ENCODE measurements at places on chromosomes 12 and 14.

DNA sequence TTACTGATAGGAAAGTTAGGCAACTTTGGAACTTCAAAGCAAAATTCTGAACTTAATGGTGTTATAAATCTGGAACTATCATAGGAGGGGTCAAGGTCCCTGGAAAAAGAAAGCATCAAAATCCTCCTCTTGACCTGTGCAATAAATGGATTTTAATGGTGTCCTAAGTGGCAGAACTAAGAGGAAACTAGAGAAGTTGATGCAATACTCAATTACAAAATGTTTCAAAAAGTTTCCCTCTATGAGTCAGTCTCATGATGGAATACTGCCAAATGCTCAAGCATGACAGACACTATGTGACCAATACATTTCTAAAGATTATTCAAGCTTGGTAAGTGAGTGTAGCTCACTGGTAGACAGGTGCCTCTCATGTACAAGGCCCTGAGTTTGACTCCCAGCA lies 47.7 kb upstream of the ERGIC2 start:
- no peak for DNase-seq

GRCh38 chr14:60655898-60656685 lies 6.8 kb upstream of the SIX1 start:
- DNase-seq: no peak

- DNase-seq: no peak
These were observed 1138.2 kb downstream of the BCL11B start for GRCh38 chr14:98133806-98134205.

GRCh38 chr14:39812532-39813320 lies 380.5 kb upstream of the FBXO33 start:
- no peak for DNase-seq

DNA sequence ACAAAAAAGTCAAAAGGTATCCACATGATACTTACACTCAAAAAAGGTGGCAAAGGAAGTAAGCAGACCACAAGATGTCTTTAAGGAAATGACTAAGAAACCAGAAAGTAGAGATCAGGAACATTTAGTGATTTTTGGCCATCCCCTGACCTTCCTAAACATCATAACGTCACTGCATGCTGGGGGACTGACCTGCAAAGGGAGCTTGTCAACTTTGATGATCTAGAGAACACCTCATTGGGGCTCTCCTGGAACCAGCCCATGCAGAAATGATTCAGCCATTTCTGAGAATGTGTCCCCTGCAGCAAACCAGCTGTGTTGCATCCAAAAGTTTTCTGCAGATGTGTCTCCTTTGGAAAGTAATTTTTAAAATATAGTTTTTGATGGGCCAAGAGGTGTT lies 152.2 kb upstream of the RASSF8 start:
- no peak for DNase-seq

DNA sequence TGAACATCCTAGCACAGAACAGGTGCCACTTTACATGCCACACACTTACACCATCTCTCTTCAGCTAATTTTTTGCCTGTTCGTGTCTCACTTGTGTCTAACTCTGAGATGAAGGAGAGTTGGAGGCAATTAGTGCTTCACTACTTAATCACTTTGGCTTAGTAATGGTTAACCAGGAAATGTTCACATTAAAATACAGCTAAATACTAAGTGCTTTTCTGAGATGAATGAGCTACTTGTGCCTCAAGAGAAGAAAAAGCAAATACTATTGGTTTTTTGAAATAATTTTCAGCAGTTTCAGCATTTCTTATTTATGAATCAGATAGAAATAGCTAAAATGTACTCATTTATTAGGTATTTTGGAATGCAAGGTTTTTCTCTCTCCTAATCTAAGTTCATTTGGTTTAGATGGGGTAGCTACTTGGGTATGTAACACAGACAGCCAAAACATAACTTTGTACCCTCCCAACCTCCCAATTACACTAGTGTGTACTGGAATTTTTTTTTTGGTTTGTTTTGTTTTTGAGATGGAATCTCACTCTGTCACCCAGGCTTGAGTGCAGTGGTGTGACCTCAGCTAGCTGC lies 1474.1 kb upstream of the SEL1L start:
- DNase-seq: no peak

- DNase-seq: peak; percentile 43
These were observed 496 bp downstream of the PPP2R5C start for GRCh38 chr14:101761881-101762529.

DNA sequence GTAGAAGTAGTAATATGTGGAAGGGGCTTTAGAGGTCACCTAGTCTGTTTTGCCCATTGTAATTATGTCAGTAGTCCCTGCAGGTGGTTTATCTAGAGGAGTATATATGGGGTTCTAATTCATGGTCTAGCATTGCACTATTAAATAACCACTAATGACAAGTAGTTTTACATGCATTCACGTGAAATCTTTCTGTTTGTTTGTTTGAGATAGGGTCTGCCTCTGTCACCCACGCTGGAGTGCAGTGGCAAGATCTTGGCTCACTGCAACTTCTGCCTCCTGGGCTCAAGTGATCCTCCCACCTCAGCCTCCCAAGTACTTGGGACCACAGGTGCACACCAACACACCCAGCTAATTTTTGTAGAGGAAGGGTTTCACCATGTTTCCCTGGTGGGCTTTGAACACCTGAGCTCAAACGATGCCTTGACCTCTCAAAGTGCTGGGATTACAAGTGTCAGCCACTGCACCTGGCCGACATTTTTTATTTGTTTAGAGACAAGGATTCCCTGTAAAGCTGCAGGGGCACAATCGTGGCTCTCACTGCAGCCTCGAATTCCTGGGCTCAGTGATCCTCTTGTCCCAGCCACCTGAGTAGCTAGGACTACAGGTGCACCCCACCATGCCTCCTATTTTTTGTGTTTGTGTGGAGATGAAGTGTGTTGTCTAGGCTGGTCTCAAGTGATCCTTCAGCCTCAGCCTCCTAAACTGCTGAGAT lies 12.0 kb upstream of the PSEN1 start:
- no peak for DNase-seq

DNA sequence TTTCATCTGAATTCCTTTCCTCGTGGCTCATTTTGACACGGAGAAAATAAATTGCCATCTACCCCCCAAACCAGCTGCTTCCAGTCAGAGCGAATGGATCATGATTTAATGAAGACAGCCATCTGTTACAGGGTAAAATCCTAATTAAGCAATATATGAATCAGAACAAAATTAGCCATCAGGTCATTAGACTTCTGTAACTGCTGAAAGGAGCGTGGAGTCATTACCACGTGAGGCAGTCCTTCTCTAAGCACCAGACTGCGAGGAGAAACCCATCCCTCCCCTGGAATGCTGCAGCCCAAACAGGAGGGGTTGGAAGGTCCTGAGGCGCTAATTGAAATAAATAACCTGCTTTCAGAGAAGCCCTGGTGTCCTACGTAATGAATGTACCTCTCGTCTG lies 51.1 kb upstream of the TCL1A start:
- no peak for DNase-seq

DNA sequence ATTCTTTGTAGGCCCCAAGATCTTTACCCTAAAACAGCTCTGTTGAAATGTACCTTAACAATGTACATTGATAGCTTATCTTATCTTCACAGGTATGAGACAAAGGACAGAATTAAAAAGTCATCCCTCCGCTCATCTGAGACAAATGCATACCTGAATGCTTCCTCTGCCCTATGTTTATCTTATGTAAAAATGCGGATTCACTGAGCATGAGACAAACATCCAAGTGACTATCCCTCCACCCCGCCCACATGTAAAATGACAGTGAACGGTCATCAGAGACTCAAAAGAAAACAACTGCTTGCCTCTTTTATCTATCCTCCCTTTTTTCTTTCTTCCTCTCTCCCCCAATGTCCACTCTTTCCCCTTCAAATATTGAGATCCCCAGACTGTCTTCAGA lies 37.2 kb upstream of the ZNF740 start:
- no peak for DNase-seq

DNA sequence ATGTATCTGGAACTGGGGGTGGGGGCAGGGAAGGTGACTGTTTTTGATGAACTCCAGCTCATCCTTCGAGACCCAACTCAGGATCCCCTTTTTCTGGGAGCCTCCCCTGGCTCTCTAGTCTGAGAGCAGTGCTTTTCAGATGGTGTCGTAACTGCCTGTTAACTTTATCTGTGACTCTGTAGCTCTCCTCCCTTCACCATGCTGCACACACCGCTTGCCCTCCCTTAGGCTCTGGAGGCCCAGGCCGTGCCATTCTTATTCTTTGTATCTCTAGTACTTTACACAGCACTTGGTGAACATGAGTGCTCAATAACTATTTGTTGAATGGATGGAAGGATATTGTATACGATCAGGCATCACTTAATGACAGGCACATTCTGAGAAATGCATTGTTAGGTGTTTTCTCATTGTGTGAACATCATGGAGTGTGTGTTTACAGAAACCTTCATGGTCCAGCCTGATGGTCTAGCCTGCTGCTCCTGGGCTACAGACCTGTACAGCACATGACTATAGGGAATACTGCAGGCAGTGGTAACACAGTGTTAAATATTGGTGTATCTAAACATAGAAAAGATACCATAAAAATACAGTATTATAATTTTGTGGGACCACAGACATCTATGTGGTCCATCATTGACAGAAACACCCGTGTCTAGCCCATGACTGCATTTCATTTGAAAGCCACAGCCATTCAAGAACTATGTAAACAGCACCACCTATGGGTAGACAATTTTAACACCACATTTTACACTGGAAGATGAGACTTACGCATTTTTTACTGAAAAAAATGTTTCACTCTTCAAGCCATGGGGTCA lies 91.8 kb downstream of the EML1 start:
- DNase-seq: no peak

GRCh38 chr12:50887191-50887590 lies 44.5 kb downstream of the TMPRSS12 start:
- no peak for DNase-seq

GRCh38 chr14:63966407-63966806 lies 113.6 kb downstream of the SYNE2 start:
- no peak for DNase-seq

DNA sequence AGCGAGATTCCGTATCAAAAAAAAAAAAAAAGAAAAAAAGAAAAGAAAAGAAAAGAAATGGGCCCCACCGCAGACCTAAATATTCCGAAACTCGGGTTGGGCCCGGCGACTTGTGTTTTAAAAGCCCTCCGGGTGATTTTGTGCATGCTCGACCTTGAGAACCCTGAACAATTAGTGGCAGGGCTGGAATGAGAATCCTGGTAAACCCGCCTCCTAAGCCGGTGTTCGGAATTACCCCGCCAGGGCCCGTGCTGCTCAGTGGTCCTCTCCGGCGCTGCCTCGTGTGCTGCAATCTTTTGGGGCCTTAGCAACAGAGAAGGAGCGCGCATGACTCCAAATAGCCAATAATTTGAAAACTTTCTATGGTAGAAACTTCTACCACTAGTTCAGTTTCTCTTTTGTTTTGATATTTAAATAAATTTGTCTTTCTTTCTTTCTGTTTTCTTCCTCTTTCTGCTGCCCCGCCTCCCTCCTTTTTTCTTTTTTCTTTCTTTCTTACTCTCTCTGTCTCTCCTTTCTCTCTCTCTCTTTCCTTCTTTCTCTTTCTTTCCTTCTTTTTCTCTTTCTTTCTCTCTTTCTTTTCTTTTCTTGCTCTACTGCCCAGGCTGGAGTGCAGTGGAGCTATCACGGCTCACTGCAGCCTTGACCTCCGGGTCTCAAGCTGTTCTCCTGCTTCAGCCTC lies 1.5 kb upstream of the GALNT6 start:
- DNase-seq: no peak

DNA sequence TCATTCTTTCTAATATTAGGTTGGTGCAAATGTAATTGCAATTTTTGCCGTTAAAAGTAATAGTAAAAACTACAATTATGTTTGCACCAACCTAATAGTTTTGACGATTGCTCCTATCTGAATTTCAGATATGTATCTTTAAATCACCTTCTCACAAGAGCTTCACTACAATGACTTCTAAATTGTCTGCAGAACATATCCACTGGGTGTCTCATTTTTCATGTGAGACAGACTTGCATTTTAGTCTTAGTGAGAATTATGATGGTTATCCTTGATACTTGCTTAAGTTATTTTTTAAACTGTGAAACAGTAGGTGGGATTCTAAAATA lies 84.6 kb downstream of the ITPR2 start:
- no peak for DNase-seq

DNA sequence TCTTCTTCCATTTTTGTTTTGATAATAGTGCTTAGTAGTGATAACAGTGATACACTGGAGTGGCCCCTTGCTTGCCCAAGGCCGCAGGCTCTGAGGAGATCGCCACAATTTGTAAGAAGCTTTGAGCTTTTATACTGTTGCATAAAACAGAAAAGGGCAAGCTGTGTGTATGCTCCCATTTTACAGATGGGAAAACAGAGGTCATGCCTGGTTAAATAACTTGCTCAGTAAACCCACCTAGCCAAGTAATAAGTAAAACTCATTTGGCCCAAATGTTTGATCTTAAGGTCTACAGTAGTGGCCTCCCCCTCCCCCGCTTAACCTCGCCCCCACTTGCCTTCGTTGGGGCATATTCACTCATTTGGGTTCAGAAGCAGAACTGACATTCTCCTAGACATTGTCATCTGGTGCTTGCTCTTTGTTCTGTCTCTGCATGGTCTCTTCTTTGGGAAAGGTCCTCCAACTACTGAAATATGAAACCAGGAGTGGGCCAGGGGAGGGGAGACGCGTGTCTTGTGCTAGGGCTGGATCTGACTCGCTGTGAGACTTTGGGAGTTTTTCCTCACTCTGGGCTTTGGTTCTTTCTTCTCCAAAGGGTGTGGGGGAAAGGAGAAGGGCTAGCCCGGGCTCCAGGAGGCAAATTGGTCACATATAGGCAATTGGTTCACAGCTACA lies 88.1 kb downstream of the PAPOLA start:
- no peak for DNase-seq

All from T follicular helper cell (primary cell).